ENCODE measurements at places on chromosomes 16 and 17.
A peak's percentile ranks its signal among the peaks of the same experiment; 100 is the strongest.

DNA sequence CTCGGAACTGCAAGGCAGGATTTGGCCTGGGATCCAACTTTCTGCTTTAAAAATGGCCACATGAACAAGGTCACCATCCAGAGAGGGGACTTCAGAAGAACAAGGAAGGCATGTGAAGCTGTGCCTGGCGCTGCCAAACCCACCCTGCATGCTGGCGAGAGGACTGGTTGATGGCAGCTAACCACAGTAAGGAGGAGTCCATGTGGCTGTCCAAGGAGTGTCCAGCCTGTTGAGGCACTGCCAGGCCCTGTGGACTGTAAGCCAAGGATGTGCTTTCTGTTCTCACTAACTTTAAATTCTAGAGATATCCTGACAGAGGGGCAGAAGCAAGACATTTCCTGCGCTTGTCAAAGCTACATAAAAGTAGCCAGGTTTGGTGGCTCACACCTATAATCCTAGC lies 40.4 kb downstream of the CDK5R1 start:
- no peak for DNase-seq

DNA sequence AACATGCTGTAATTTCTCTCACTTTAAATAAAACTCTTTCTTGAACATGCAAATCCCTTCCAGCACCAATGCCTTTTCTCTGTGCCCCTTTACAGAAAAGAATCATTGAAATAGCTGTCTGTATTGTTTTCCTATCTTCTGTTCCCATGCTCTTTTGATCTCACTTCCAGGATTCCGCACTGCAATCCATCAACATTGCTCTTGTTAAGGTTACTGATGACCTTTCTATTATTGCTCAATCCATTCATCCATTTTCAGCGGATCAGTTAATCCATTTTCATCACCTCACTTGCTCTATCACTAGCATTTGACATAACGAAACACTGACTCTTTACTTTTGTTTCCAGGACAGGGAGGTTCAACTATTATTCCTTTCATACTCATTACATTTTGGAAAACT lies 130.5 kb downstream of the ABCA8 start:
- DNase-seq: no peak

- DNase-seq: no peak
These were observed 20.4 kb upstream of the IL4R start for GRCh38 chr16:27293343-27293742.

GRCh38 chr17:73192206-73192893 lies 505 bp upstream of the COG1 start:
- peak; percentile 52 for DNase-seq

- no peak for DNase-seq
These were observed 12.8 kb downstream of the PLXDC1 start for GRCh38 chr17:39138431-39139160.

- no peak for DNase-seq
These were observed 756 bp upstream of the USP7 start for GRCh38 chr16:8964462-8964861.

- no peak for DNase-seq
These were observed 26.1 kb upstream of the ABCA8 start for GRCh38 chr17:68981288-68981687.

All from T-helper 2 cell (primary cell).